RPMI7951 (cell line): ENCODE measurements at places on chromosomes 4 and X. TPM values are rescaled to one million over a fixed set of nuclear protein-coding genes. Genes with fewer than 3 reads are reported as not detected.

Gene SMIM10
- 5.8 and 8.2 TPM in 2 replicates for total RNA-seq

Gene ERCC6L
- total RNA-seq, result 23.3 and 27.4 TPM in 2 replicates

Gene CASP6
- total RNA-seq, result 36.6 and 37.5 TPM in 2 replicates

Gene SMAD1
- 10.9 and 11.4 TPM in 2 replicates for total RNA-seq

Gene DMP1
- total RNA-seq, result not detected in 2 replicates

Gene CSTF2
- 25.9 and 30.3 TPM in 2 replicates for total RNA-seq

Gene CLIC2
- 11.5 and 14.6 TPM in 2 replicates for total RNA-seq

Gene PCSK1N
- total RNA-seq, result 0.36 and 0.59 TPM in 2 replicates

Gene MTNR1A
- not detected in 2 replicates for total RNA-seq

Gene FAM184B
- total RNA-seq, result under 0.01 TPM in 2 replicates

Gene PYURF
- 85.2 and 91.3 TPM in 2 replicates for total RNA-seq

Gene MAGED4B
- 2.2 and 3.2 TPM in 2 replicates for total RNA-seq

Gene ADGRG2
- not detected in 2 replicates for total RNA-seq

Gene SSX4B
- total RNA-seq, result 0.36 TPM in 1 of 2 replicates, not detected in the other

Gene NKX3-2
- total RNA-seq, result 0.96 and 0.98 TPM in 2 replicates

DNA sequence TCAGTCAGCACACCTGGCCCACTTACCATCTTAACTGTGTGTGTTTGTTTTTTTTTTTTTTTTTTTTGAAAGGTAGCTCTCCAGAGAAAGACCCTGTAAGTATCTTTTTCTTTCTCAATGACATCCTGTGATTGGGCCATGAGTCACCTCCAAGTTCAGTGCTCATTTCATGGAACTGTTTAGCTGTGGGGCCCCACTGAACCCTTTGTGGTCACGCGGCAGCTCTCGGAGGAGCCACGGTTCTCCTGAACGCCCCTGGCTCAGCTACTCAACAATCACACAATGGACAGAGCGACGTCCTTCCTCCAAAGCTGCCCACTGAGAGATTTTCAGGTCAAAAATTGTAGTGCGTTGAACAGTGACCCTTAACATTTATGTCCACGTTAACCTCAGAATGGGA, 14.2 kb upstream of the IL3RA start:
- peak; percentile 64 for DNase-seq

- peak; percentile 30 for DNase-seq
Observed at GRCh38 chr4:163679189-163679588, 184.7 kb downstream of the TMA16 start.

- no peak for DNase-seq
Observed at GRCh38 chr4:3783693-3784306, 17.6 kb downstream of the ADRA2C start.

GRCh38 chrX:38806875-38807621, 5.8 kb downstream of the MID1IP1 start:
- DNase-seq, result no peak

DNA sequence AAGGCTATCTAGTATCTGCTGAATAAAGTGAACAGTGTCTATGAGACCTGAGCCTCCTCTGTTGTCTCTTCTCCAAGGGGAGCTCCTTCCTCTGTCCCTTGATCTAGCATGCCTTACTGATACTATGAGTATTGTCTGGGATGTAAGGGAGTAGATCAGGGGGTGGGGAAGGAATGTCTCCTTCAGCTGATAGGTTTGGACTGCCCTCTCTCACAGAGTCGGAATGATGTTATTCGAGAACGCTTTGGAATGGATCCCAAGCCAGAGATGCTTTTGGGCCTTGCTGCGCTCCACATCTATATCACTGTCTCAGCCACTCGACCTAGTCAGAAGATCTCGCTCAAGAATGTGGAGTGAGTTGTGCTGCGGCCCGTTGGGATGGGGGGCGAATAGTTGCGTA, 68.3 kb upstream of the PRPS1 start:
- DNase-seq, result no peak

DNA sequence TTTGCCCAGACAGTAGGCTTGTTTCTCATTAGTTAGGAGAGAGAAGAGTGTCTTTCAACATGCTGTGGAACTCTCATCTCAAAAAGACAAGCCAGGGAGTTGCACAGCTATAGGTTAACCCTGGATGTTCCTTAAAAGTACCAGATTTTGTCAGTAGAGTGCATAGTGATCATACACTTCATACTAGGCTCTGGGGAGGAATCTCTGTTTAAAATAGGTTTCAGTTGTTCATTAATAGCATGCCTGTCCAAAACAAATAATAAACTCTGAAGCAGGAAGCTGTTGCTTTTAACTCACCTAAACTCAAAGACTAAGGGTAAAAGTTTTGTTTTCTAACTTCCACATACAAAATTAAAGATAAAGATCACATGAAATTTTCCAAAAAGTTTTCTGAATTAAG, 1948.4 kb downstream of the C4orf33 start:
- DNase-seq, result no peak

DNA sequence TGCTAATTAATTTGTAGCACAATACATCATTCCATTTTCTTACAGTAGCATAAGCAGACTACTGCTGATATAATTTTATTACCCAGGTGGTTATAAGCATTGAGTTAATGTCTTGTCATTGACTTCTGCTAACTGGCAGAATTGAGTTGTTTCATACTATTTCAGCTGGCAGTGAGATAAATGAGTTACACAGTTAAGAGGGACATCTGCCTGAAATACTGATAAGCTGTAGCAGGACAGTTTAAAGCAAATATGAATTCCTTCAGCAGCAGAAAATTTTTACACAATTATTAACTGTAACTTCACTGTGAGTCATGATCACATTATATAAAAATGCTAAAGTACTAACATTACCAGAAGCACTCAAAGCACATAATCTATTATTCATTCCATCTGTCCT, 326.8 kb downstream of the INPP4B start:
- no peak for DNase-seq

- DNase-seq, result no peak
Observed at GRCh38 chr4:102586644-102587021, 85.5 kb downstream of the NFKB1 start.

DNA sequence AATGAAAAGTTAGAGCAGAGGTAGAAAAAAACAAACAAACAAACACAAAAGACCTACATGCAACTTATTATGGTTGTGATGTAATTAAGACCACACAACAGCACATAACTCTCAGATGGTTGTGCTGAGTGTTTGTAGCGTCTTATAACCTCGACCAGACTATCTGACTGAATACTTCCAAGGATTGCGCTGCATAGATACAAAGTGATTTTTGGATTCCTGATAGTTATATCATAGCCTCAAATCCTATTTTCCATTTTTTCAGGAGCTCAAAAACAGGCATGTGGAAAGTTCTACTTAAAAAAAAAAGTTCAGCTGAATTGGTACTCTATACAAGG, 236.1 kb downstream of the SPRY1 start:
- no peak for DNase-seq

- DNase-seq, result no peak
Observed at GRCh38 chr4:163588532-163588931, 94.0 kb downstream of the TMA16 start.

GRCh38 chr4:54940996-54941865, 184.2 kb downstream of the KDR start:
- no peak for DNase-seq

- no peak for DNase-seq
Observed at GRCh38 chrX:130419263-130419662, 17.5 kb downstream of the RBMX2 start.

DNA sequence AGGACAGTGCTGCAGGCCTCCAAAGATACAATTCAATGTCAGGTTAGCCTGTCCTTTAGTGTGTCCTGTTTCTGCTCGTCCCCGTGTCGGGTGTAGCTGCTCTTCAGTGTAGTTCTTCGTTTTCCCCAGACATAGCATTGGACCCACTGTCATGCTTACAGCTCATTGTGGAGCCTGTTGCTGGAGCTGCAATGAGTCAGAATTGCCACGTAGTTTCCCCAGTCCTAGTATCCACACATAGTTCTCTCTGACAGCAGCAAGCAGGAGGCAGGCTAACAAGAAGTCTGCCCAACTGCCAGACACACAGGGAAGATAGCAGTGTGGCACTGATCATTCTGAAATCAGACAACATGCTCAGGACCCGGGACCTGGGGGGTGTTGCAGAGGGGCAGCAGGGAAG, 49.2 kb downstream of the MOSPD2 start:
- peak; percentile 76 for DNase-seq

DNA sequence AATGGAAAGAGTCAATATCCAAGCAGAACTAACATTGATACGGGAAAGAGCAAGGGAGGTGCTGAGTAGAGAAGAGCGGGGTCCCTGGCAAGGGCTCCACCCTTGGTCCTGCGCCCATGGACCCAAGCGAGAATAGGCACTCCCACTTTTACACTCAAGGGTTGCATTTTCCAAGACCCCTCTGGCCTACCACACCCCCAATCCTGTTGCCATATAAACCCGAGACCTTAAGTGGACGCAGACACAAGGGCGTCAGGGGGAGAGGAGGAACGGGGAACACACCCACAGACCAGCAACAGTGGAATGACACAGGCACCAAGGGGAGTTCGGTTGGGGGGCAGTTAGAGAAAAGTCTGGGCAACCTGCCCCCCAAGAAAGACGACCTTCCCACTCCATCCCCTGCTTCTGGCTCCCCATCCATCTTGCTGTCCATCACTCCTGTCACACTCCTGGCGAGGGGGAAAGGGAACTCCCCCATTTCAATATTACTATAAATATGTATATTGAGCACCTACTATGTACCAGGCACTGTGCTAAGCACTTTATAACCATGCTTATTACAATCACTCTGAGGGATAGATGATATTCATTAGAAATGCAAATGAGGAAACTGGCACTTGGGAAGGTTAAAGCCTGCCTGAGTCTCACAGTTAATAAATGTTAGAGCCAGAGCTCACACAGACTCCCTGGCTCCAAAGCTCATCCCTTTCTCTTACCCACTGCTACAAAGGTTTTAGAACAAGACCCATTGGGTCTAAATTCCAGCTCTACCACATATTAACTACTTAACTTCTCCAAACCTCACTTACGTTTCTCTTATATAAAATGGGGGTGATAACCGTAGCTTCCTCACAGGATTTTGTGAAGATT, 51.7 kb downstream of the SCD5 start:
- DNase-seq, result no peak

DNA sequence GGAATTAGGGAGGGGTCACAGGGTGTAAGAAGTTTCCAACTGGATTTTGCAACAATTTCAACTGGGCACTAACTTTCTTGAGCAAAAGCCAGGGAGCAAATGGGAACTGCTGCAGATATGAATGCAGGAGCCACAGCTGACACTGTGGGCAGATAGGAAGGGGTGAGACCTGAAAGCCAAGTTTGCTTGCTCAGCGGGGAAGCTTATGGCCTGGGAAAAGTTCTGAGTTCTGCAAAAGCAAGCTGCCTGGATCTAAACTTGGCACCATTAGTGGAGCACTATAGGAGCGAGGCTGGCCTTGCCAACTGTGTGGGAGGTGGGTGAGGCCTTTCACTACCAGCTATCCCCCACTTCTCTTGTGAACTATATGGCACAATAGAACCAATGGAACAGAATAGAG, 11.1 kb downstream of the CYSLTR1 start:
- no peak for DNase-seq

DNA sequence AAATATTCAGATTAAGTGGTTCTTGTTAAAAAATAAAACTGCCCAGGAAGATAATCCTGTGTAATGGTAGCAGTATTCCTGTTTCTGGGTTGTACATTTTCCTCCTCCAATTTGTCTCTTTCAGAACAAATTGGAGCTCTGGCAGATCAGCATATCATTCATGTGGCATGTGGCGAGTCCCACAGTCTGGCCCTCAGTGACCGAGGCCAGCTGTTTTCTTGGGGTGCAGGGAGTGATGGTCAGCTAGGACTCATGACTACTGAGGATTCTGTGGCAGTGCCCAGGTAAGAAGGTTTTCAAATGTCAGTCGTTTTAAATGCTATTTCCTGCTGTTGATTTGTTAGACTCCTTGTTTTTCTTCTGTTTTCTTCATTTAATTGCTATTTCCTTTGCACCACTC, 47.9 kb downstream of the NAP1L5 start:
- DNase-seq, result no peak

GRCh38 chr4:6308899-6309643, 39.4 kb downstream of the WFS1 start:
- no peak for DNase-seq

- peak; percentile 94 for DNase-seq
Observed at GRCh38 chrX:39869846-39870601, 227.7 kb downstream of the BCOR start.

GRCh38 chrX:148722966-148723365, 222.5 kb downstream of the AFF2 start:
- DNase-seq, result no peak

DNA sequence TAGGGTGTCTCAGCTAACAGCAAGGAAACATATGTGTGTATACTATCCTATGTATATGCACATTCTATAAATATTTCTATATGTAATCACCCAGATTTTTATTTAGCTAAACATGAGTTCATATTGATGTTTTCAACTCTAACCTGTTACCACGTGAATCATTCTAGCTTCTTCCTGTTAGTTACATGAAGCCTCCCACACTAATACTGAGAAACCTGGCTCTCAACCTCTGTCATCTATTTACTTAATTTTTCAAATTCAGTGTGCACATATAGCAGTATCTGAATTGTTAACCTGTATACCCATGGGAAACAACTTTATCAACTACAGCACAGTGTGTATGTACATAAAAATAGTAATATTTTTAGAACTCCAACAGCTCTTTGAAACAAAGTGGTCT, 57.3 kb downstream of the KLF8 start:
- no peak for DNase-seq
